G401 (cell line): ENCODE measurements at places on chromosomes 13 and 19. TPM values are rescaled to one million over a fixed set of nuclear protein-coding genes. Genes with fewer than 3 reads are reported as not detected.

Gene ZNF763
- 0.41 and 0.55 TPM in 2 replicates for total RNA-seq

GRCh38 chr19:42212886-42213285 is 4.6 kb downstream of the DEDD2 start:
- no peak for DNase-seq

DNA sequence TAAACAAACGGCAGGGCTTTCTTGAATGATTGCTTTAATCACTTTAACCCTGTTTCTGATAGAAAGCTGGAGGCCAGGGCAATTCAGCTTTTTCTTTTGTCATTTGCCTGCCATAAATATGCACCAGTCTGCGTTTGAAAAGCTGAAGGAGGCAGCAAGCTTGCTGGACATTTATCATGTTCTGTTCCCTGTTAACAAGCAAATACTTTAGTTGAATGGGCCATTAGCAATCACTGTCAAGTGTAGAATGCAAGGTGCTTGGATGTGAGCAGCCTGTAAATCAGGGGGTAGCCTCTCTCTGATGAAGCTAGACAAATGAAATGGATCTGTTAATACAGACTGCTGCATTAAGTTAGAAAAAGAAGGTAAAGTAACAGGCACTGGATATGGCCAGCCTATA is 7.6 kb downstream of the EFNB2 start:
- no peak for DNase-seq

Gene LGALS7B
- not detected in 2 replicates for total RNA-seq
